ENCODE measurements at places on chromosomes 3 and 15. TPM values are rescaled to one million over a fixed set of nuclear protein-coding genes. Genes with fewer than 3 reads are reported as not detected.

Gene RBM15B
- total RNA-seq = 41.8 TPM

Gene PIERCE2
- total RNA-seq = not detected

Gene GADL1
- not detected for total RNA-seq

Gene EXD1
- not detected for total RNA-seq

Gene FSTL1
- total RNA-seq = 0.47 TPM

Gene TMEM39A
- total RNA-seq = 28.5 TPM

Gene SPATA12
- not detected for total RNA-seq

Gene HACL1
- 41.5 TPM for total RNA-seq

Gene KIF7
- 0.10 TPM for total RNA-seq

Gene CADM2
- 0.55 TPM for total RNA-seq

Gene GHSR
- not detected for total RNA-seq
